Activated naive CD8-positive, alpha-beta T cell treated with anti-CD3 and anti-CD28 coated beads, Interleukin-2, amount 50 U/mL, for 24 hours (primary cell): ENCODE measurements at places on chromosomes 11 and 22.

DNA sequence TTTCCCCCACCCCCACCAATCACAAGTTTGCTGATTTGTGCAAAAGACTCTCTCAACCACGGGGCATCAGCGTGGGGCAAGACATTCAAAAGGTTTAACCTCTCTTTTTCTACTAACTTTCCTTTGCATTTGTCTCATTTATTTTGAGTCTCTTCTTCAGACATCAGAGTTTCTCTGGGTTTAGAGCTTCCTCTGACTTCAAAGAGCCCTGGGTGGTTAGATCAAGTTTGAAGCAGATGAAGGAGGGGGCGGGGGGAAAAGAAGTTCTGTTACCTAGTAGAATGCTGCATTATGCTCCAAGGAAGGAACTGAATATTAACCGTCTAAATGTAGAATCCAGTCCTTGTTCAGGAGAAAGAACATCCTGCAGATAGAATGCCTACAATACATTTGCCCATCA lies 24.5 kb downstream of the GAS2 start:
- DNase-seq: no peak

DNA sequence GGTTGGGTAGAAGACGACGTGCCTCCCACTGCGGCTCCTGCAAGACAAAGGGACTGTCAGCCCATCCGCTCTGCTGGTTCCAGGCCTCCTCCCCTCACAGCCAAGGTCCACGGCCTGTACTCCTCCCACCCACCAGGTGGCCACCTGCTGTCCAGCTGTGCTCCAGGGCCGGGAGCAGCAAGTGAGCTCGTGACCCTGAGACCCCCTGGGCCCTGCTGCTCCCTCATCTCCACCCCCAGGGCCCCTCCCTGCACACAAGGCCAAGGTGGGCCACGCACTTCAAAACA lies 27.4 kb downstream of the TSPAN4 start:
- DNase-seq: no peak

DNA sequence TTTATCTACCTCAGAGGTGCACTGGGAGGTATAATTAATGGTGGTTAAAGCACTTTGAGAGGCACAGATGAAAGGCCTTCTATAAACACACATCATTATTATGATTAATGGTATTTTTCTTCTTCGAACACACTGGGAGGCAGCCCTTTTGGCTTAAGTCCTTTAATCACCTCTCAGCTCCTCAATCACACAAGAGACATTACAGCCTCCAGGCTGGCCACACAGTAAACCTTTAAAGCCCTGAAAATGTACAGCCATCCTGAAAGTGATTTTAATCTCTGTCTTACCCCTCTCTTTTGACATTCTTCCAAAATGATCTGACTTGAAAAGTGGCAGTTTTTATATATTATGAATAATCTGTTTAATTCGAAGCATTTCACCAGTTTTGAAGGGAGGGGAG lies 54.3 kb upstream of the VSTM5 start:
- DNase-seq: no peak

DNA sequence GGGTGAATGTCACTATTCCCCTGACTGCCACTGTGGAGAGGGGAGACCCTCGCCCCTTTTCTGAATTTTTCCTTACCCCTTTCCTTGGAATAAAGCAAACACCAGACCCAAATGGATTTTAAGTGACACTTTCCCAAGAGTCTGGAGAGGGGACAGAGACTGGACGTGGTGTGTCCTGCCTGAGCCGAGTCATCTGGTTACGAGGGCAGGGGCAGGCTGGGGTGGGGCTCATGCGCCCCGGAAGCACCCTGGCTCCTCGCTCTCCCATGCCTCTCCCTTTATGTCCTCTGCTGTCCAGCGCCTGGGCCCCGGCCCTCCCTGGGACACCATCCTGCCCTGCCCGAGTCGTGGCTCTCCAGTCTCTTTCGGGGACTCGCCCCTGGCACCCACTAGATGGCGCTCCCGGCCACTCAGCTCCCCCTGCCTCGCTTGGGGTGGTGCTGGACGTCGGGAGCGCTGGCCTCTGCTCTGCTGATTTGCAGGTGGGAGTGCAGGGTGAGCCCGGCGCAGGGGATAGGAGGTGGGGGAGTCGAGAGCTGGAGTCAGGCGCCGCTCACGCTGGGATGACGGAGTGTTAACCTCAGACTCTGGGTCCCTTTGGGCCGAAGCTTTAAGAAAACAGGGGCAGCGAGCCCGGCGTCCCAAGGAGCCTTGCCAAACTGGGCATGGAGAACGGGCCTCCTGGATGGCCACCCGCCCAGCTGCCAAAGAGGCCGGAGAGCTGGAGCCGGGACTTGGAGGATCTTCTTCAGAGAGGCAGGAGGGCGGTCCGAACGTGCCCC lies 89.8 kb downstream of the RPS6KA4 start:
- DNase-seq: peak; percentile 83

DNA sequence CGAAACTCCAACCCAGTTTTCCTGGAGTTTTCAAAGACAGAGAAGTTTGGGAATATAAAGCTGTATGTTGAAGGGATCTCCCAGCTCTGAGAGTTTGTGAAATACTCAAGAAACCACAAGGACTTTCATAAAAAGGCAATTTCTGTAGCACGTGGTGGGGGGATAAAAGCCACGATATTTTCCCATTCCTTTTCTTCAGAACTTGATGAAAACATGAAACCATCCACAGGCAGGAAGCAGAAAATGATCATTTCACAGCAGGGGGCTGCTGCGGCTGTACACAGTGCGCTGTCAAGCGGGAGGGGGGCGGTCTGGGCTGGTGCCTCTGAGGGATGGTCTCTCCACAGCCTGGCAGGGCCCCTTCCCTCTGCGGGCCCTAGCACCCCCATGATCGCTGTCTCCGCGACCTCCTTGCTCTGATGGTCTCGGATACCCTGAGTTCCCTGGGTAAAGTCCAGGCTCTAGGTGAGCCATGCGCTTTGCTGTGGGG lies 423.2 kb downstream of the MN1 start:
- no peak for DNase-seq

DNA sequence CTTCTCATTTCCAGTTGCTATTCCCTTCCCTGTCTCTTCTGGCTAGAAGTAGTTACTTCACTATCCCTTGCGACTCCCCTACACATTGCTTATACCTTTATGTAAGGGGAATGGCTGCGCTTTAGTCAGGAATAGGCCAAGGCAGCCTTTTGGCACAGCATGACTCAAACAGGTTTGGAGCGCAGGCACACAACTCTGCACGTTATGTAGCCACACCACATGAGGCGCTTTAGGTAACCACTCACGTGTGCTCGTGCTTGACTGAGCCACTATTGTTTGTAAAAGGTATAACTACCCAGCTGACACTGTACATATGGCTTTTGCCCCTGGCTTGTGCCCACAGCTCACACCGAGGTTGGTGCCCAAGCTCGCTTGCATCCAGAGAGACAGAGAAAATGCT lies 46.7 kb upstream of the LIPT2 start:
- DNase-seq: no peak

DNA sequence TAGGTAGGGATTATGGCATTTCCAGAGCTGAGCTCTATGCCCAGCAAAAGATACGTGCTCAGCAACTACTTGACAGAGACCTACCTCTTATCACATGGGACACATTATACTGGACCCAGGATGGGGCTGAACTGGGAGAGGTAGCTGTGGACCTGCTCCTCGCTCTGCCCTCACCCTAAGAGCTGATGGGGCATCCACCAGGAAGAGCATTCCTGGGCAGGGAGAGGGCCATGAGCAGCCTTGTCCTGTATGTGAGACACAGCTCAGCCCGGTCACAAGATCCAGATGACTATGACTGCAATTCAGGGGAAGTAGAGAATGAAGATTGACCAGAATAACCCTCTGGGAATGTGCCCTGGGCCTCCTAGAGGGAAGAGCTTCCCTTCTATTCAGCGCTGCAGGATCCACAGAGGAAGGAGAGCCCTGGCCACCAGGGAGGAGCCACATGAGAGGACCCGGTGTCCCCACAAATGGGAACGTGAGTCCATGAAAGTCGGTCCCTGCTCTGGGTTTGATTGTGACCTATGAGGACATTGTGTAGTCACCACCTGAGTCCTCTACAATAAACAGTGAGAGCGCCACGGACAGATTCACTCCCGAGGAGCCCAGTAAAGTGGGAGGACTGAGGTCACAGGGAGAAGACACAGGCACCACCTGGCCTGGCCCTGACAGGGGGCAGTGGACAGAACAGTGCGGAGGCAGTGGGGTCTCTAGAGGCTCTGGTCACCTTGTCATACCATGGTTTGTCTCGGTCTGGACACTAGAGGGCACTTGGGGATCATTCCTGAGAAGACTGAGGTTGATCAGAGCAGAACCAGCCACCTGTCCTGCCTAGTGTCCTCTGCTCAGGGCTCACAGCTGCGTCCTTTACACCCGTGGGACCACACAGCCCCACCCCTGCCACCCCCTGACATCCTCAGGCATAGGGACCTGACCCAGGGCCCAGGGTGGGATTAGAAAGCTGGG lies 99.5 kb downstream of the ZNF280B start:
- DNase-seq: no peak

GRCh38 chr22:21686634-21687393 lies 21.0 kb downstream of the PPIL2 start:
- no peak for DNase-seq

GRCh38 chr22:22103078-22103875 lies 120.7 kb upstream of the TOP3B start:
- peak; percentile 21 for DNase-seq

GRCh38 chr11:90438069-90438468 lies 215.2 kb upstream of the CHORDC1 start:
- DNase-seq: no peak

DNA sequence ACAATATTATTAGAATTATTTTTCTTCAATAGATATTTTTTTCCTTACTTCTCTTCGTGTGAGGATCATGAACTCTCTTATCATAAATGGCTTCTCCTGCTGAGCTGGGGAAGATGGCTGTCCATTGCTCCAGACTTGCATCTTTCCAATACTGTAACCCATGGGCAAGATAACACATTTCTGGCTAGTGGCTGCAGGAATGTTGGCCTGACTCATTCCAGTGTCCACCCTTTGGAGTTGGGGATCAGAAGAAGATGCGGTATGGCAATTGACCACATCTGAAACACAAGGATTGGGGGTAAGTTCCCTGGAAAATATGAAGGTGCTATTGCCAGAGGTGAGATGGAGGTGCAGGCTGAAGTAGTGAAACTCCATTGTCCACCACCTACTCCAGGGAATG lies 92.8 kb downstream of the FAR1 start:
- no peak for DNase-seq

DNA sequence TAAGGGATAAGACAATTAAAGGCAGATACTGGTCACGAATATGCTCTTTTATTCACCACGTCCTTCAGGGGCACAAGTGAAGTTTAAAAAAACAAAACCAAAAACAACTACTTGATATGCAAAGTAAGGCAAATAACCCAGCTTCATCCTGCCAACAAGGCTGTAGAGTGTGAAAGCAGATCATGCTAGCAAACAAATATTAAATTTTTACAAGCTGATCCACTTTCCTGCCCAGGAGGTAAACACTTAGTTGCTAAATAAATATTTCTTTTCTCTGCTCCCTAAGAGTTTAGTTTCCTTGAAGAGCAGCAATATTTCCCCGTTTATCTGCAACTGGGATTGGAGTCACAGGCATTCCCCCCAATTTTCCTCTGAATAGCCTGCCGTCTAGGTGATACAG lies 300.2 kb downstream of the LARGE1 start:
- DNase-seq: no peak

GRCh38 chr22:23246982-23247766 lies 66.9 kb downstream of the BCR start:
- no peak for DNase-seq

GRCh38 chr22:47133061-47133969 lies 370.9 kb downstream of the TBC1D22A start:
- DNase-seq: no peak

DNA sequence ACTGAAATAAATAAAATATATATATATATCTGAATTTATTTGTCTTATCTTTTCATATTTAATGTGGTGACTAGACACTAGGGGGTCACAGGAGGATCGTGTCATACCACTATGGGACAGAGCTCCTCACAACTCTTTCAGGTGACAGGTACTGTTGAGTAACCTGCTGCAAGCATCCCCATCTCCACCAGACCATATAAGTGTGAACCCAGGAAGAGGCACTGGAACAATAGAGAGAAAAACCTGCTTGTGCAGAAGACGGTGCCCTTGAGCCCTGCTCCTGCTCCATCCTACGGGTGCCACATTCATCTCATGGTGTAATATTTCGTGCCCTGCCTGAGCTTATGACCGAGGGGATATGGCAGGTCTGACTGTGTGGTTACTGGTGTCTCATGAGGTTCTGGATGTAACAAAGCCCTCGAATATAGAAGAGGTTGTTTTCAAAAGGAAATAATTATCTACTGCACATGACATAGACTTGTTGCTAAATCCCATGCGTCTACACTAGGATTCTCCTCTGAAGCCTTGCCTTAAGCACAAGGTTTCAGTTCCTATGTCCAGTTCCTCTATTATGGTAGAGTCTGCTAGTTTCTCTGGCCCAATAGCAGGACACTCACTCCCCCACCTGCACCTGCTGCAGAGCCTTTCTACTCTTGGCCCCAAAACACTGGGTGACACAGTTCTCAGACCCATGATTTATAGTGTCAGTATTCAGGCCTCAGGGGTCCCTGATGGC lies 70.4 kb downstream of the GGTLC2 start:
- no peak for DNase-seq

DNA sequence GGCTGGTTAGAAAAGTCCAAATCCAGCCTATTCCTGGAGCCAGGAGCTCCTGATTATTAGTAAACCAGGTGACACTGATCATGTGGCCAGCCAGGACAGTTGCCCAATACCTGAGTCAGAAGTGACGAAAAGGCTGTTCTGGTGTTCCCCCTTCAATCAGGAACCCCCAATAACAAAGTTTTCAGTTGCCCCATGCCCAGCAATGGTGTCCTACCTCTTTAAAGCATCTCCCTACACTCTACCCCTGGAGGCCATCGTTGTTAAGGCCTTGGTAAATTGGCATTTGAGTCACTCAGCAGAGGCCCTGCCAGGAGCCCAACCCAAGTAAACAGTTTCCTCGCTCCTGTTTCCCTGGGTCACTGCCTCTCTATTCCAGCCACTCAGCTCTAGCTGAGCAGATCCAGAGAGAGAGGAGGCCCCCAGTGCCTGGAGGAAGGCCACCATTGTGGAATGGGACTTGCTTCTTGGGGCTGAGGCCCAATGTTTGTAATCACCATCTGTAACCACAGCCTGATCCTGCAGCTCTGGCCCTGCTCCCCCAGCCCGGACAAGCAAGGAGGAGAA lies 25.0 kb downstream of the ARHGAP1 start:
- DNase-seq: no peak

DNA sequence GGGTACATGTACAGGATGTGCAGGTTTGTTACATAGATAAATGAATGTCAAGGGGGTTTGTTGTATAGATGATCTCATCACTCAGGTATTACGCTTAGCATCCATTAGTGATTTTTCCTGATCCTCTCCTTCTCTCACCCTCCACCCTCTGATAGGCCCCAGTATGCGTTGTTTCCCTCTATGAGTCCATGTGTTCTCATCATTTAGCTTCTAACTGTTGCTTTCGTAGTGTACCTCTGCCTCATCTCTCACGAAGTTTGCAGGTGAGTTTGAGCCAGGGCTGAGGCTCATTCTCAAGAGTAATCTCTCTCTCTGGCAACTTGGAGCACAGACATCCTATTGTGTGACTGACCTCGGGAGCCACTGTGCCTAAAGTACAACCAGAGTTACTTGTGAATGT lies 4.7 kb upstream of the HBE1 start:
- DNase-seq: no peak
